Upper lobe of right lung (tissue), 1 donor: ENCODE measurements at places on chromosomes 5 and 9. TPM values are rescaled to one million over a fixed set of nuclear protein-coding genes. Genes with fewer than 3 reads are reported as not detected.
A peak's percentile ranks its signal among the peaks of the same experiment; 100 is the strongest.

Gene GPBP1
- total RNA-seq: 63.0 TPM

Gene SLC34A3
- 0.23 TPM for total RNA-seq

Gene AK8
- total RNA-seq: 0.55 TPM

- DNase-seq: no peak
Observed at GRCh38 chr9:100549048-100549447, 28.8 kb upstream of the CAVIN4 start.

- DNase-seq: no peak
Observed at GRCh38 chr9:68980341-68980914, 33.5 kb downstream of the PRKACG start.

GRCh38 chr9:15246708-15247107 lies 60.3 kb downstream of the TTC39B start:
- no peak for DNase-seq

DNA sequence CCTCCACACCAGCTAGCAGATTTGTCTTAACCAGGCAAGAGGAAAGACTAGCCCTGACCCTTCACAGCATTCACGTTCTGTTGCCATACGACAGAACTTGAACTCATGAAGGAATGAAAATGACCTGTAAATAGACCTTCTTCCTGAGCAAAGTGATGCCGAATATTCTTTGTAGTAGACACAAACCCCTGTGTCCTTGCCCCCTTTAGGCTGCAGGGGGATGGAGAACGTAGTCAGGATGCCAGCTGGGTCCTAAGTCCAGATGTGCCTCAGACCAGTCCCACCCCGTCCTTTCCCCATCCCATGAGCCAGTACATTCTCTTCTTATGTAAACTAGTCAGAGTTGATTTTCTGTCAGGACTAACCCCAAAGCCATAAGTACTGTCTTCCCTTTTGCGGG lies 104.2 kb upstream of the SAP30L start:
- no peak for DNase-seq

DNA sequence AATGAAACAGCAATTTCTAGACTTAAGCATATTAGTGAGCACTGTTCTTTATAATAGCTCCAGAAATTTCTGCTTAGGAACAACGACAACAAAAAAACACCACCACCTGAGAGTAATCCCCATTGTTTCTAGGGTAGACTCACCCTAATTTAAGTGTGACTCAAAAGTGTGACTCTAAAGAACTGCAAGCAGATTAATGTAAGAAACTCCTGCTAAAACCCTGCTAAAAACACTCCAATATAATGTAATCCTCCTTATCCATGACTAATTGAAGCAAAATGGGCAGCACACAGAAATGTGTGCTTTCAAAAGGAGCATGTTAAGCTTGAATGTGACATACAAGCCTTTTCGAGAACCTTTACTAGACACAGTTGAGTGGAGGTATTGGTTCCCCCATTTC lies 296.0 kb downstream of the EPB41L4A start:
- DNase-seq: no peak

- DNase-seq: no peak
Observed at GRCh38 chr5:891837-892393, 686 bp downstream of the BRD9 start.

DNA sequence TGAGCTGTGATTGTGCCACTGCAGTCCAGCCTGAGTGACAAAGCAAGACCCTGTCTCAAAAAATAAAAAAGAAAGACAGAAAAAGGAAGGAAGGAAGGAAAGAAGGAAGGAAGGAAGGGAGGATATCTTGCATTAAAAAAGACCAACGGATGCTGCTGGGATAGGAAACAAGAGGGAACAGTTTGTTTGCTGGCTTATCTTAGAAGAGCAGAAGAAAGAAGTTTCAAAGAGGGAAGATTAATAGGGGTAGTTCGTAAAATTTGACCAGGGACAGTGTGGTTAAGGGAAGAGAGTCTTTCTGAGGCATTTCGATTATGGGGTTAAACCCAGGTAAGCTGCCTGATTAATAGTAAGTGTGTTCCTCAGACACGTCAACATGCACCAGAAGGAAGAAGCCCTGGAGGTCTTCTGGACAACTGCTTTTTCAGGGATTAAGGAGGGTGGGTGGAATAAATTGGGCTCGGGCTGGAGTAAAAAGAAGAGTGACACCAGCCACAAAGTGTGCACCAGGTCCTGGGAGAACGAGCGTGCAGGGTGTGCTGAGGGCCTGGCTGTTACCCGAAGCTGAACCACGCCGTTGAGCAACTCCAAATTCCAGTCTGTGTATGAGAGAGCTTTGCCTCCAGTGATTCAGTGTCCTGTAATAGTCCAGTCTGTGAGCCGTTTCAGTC lies 24.8 kb downstream of the FYB1 start:
- no peak for DNase-seq

DNA sequence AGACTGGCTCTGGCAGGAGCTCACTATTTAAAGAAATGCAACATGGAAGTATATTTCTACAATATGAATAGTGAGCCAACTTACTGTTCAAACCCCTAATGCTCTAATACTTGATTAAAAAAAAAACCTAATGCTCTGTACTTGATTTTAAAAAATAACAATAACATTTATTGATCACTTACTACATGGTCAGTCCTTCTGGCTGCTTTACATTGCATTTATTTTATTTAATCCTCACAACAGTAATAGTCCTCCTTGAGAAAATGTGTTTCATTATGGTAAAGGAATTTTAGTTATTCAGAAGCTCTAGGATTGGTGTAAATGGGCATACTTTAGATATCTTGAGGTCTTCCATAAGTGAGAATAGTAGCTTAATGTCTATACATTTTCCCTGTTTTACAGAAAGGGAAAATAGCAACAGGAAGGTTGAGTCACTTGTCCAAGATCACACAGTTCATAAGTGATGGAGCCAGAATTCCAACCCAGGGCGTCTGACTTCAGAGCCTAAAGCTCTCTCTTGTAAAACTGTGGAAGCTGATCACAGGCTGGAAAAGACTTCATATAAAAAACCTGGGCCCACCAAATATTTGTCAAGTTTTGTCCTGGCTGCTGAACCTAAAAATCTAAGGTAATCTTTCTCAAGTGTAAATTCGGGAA lies 1.0 kb downstream of the STARD4 start:
- no peak for DNase-seq

GRCh38 chr9:78439190-78439865 lies 142.4 kb downstream of the PSAT1 start:
- peak; percentile 90 for DNase-seq

GRCh38 chr9:14987858-14988257 lies 77.6 kb upstream of the FREM1 start:
- no peak for DNase-seq

DNA sequence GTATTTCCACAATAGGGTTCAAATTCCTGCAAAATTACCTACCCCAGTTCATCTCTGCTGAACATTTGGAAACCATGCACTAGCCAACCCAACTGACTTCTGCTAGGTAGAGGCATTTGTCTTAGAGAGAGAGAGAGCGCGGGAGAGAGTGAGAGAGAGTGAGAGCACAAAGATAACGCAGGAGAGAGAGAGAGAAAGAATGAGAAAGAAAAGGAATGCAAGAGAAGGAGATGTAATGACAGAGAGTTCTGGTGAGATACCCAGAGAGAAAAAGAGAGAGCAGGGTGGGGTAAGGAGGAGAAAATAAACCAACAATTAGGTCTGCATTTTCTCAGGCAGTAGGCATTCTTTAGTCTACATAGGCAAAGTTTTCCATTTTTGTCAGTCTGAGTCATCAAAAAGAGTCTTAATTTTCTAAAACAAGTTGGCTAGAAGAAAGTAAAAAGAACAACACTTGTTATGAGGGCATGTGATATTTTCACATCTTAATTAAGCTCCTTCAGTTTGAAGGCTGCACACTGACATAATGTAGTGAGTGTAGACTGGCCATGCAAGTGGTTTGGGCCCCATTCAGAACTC lies 98.2 kb downstream of the MAP1B start:
- no peak for DNase-seq
